ENCODE measurements at places on chromosomes 5 and 9.

- DNase-seq: no peak
Measured at GRCh38 chr5:18072600-18072999, 438.3 kb downstream of the TAF11L14 start.

DNA sequence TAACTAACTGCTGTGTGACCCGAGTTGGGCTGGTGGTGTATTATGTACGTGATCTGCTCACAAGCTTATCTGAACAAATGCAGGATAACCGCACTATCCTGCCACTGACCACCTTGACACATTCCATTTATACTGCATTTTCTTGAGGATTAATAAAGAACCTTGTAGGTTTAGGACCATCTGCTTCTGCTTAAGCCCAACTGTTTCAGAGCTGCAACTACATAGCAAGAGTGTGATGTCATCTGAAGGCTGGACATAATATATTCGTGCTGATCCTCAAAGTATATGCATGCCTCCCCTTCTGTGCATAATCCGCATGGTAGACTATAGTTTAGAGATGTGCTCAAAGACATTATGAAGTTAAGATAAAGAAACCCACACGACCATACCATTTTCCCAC lies 435.9 kb downstream of the BNC2 start:
- DNase-seq: no peak

DNA sequence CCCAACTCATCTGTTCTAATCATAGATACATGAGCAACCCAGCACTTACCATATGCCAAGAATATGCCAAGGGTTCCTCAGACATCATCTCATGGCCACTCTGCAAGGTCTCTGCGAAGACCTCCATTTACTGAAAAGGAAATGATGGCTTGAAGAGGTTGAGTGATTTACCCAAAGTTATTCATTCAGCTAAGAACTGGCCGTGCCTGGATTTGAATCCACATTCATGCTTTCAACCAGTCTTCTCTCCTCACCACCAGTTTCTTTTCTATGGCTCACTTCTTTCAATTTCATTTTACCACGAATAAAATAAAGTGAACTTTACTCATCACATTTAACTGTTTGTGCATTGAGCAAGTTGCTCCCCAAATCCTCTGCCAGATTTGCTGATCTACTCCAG lies 27.2 kb upstream of the FOXI1 start:
- no peak for DNase-seq

GRCh38 chr9:136960212-136960937 lies 8.3 kb downstream of the LCN12 start:
- no peak for DNase-seq

- DNase-seq: no peak
Measured at GRCh38 chr9:70603020-70603411, 188.6 kb upstream of the KLF9 start.

DNA sequence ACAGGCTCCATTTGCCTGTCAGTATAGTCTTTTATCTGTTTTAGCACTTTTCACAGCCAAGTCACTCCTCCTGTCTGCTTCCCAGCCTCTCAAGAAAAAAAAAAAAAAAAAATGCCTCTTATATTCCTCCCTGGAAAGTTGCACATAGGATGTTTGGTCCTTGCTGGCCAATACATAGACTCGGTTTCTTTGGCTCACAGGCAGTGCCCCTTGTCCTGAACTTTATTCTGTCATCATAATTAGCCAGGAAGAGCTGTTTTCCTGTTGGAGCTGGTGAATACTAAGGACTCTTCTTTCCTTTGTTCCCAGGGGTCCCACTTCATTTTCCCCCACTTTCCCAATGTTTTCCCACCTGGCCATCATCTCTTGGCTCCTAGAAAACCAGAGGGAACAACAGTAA lies 191.2 kb downstream of the NR3C1 start:
- DNase-seq: no peak

- DNase-seq: no peak
Measured at GRCh38 chr5:65831276-65831675, 95.1 kb upstream of the ERBIN start.

- no peak for DNase-seq
Measured at GRCh38 chr9:127974001-127974768, 6.6 kb downstream of the EEIG1 start.

DNA sequence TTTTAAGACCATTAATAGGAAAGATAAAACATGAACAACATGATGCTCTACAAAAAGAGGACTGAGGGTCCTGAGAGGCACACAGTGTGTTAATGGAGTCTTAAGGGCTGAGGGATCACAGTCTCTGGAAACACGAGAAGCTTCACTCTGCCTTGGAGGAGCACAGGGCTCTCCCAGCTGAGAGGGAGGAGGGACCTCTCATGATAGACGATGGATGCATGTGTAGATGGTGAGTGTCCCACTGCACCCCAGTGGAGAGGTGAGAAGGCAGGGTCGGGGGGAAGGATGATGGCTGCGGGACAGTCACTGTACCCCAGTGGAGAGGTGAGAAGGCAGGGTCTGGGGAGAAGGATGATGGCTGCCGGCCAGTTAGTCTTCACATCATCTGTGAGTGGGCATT lies 613.4 kb downstream of the IRX1 start:
- DNase-seq: no peak

Measured in NCI-H1930 (cell line).